T-helper 1 cell treated with Interleukin-12 subunit alpha and Interleukin-12 subunit beta and Interleukin-4 antibody, amounts not matched to agents 30 ng/mL and 1 ng/mL, for 36 hours (primary cell): ENCODE measurements at places on chromosomes 12 and 14. TPM values are rescaled to one million over a fixed set of nuclear protein-coding genes. Genes with fewer than 3 reads are reported as not detected.

CLEC2A gene
- total RNA-seq: not detected in 2 replicates

TMEM52B gene
- total RNA-seq: not detected in 2 replicates

LRRC43 gene
- 0.29 TPM in 1 of 2 replicates, not detected in the other for total RNA-seq

ZNF641 gene
- total RNA-seq: 23.9 and 26.2 TPM in 2 replicates

FAM186B gene
- total RNA-seq: 0.29 and 0.54 TPM in 2 replicates

ACSM4 gene
- total RNA-seq: not detected in 2 replicates

ADCK1 gene
- total RNA-seq: 2.3 and 3.7 TPM in 2 replicates

KLHL33 gene
- total RNA-seq: 0.07 TPM in 1 of 2 replicates, not detected in the other

RIPK3 gene
- total RNA-seq: 37.1 and 41.9 TPM in 2 replicates

RAPGEF3 gene
- total RNA-seq: 0.56 and 1.1 TPM in 2 replicates

KLRB1 gene
- 1.2 and 1.4 TPM in 2 replicates for total RNA-seq

SERPINA9 gene
- not detected in 2 replicates for total RNA-seq

NPC2 gene
- total RNA-seq: 38.7 and 45.7 TPM in 2 replicates

SFSWAP gene
- total RNA-seq: 63.0 and 64.4 TPM in 2 replicates

CHMP4A gene
- total RNA-seq: 96.5 and 104 TPM in 2 replicates

CPNE6 gene
- total RNA-seq: not detected in 2 replicates

PLEKHD1 gene
- 0.12 and 0.20 TPM in 2 replicates for total RNA-seq

ARL1 gene
- total RNA-seq: 51.6 and 66.8 TPM in 2 replicates

HOXC10 gene
- not detected in 2 replicates for total RNA-seq
